ENCODE measurements at places on chromosomes 6 and 20.

DNA sequence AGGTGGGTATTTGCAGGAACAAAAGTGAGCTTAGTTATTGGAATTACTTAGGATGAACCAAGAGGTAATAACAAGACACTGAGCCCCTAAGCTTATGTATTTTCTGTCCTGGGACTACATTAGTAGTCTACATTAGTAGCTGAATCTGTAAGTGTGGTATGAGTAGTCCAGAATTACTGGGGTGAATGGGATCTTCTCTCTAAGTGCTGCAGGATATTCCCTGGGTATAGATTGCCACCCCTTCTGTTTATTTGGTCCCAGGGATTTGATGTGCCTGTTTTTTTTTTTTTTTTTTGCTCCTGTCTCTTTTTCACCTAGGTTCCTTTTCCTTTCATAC is 5.9 kb downstream of the CD2AP start:
- no peak for DNase-seq

DNA sequence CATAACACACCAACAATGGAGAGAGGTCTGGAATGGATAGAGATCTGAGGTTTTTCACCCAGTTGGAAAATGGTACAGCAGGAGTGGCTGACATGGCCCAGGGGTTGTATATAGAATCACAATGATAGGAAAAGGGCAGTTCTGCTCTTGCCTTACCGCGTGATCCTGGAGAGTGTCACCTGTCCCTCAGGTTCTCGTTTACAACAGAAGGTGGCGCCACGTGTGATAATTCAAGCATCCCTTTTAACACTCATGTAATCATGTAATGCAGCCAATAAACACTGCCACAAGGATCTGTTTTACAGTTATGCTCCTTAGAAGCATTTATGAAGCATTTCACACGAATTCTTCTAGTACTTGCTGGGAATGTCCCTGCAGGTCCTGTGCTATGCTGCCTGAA is 12.9 kb upstream of the WFDC2 start:
- no peak for DNase-seq

DNA sequence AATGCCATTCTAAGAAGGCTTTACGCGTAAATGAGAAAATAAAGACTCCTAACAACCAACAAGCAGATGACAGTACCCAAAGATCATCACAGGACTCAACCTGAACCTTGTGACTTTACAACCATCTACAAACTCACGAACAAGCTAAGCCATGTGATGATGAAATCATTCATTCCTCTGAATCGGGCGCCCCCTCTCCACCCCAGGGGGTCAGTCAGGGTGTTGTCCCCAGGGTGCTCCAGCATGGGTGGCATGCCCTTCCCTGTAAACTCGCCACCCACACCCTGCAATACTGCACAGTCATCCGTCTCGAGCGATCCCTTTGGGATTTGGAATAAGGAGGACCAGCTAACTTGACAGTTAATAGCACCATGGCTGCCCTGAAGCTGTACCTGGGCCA is 12.6 kb downstream of the SERPINB6 start:
- no peak for DNase-seq

DNA sequence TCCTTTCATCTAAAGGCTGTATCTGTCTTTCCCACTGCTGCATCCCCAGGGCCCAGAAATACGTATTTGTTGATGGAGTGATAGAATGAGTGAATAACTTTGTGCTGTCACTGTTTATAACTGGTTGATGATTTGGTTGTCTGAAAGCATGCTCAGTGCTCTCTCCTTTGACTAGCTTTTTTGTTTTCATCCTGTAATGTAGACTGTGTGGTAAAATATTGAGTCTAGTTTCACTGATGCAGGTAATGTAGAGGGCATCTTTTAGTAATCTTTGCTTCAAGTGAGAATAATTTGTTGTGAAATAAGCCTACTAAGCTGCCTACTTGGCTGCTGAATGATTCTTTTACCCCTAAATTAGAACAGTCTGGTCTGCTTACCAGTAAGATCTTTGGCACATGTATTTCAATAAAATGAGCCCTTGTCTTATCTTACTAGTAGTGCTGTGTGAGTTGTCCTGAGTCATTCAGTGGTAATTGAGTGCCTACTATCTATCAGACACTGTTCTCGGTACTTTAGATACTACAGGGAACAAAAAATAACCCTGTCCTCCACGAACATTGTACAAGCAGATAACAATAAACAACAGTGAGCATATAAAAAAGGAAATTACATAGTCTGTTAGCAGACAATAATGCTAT is 39.9 kb downstream of the MAPK14 start:
- DNase-seq: no peak

DNA sequence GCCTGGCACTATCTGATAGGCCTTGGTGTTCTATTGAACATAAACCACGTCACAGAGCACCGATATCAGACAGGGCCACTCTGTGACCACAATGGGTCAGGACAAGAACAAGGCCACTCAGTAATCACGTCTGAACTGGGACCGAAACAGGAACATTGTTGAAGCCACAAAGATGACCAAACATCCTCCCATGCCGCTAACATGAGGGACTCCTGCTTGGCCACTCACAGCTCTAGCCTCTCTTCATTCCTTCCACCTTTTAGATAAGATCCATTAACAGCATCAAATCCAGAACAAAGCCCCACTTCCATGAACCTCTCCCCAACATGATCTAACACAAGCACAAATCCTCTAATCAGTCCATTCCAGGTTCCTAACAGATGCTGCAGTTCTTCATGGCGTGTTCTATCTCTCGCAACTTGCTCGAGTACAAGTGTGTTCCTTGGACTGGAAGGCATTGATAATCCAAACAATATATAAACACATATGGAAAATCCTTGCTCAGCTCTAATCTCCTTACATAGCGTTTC is 7.4 kb downstream of the SIRT5 start:
- no peak for DNase-seq

GRCh38 chr20:48202334-48203113 is 417.2 kb upstream of the SULF2 start:
- no peak for DNase-seq

DNA sequence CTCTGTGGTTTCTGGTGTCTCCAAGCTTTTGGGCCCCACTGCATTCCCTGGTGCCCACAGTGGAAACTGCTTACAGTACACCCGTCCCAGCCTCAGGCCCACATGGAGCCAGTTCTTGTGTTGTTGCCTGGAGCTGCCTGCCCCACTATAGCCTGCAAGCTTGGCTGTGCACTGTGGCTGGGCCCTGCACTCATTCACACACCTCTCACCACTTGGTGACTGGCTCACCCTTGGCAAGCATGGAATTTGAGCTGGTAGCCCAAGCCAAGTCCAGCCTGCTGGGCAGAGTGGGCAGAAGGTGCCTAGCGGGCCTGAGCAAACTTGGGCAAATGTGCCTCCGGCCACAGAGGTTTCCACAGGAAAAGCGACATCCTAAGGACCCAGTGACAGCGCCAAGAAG is 472.3 kb downstream of the MMUT start:
- DNase-seq: no peak

GRCh38 chr6:163834226-163834970 is 419.9 kb downstream of the QKI start:
- DNase-seq: no peak

DNA sequence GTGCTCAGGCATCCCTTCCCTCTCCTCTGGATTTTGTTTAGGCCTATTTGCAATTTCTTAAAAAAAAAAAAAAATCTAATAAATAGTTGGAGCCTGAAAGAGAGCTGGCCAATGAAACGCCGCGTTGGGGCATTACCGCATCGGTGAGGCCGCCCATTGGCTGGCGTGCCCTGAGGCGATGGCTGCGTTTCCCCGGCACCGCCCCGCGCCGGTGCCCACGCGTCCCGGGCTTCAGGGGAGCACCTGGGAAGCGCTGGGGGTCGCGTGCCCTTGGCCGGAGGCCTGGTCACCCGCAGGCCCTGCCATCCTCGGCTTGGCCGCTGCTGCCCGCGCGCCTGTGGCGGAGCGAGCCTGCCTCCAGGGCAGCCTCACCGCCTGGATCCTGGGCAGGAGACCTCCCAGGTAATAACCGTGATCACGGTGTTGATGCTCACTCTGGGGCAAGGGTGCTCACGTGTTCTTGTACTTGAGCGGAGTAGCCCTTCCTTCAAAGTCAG is 155.4 kb downstream of the NRN1 start:
- no peak for DNase-seq

All from SW 1271 (cell line).